ENCODE measurements at places on chromosomes 1 and 21.

GRCh38 chr1:232084584-232085223 lies 458.1 kb downstream of the DISC1 start:
- DNase-seq = no peak

DNA sequence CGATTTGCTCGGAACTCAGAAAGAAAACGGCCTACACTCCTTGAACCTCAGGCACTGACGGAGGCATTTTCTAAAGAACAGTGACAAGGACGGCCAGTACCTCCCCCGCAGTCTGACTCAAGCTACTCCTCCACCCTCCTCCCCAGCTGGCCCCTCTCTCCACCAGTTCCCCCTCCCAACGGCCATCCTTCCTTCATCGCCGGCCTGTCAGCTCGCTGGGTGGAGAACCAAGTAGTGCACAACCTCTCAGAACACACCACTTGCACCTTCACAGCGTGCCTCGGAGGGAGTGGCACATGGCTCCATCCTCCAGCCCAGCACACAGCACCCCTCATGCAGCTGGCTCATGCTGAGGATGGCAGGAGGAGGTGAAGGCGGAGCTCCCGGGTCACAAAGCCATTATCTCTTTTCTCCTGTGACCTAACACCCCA lies 58.8 kb downstream of the TOR1AIP2 start:
- no peak for DNase-seq

- DNase-seq = no peak
Measured at GRCh38 chr1:107889524-107889923, 75.5 kb downstream of the VAV3 start.

GRCh38 chr1:159177272-159177907 lies 6.0 kb downstream of the CADM3 start:
- peak; percentile 66 for DNase-seq

- no peak for DNase-seq
Measured at GRCh38 chr21:42381347-42381984, 14.4 kb downstream of the TMPRSS3 start.

- no peak for DNase-seq
Measured at GRCh38 chr1:7505094-7505770, 265.9 kb upstream of the VAMP3 start.

DNA sequence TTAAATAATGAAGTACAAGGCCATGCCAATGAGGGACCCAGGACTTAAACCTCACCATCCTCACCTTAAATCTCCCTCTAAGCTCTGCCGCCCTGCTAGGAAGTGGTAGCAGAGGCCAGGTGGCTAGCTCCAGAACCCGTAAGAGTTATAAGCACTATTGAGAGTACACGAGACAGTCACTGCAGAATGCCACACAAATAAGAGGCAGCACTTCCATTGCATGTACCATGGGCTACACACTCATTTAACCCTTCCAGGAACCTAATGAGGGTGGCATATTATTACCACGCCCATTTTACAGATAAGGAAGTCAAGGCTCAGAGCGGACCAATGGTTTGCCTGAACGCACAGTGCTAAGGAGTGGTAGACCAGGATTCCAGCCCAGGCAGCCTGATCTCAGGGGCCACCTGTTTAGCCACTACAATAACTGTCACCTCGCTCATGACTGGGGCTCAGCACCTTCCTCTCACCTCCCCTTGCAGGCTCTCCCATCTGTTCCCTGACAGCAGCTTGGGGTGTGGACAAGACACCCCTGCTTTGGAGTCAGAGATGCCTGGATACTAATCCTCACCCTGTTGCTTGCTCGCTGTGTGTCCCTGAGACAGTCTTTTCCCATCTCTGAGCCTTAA lies 54.8 kb upstream of the ID3 start:
- no peak for DNase-seq

- peak; percentile 48 for DNase-seq
Measured at GRCh38 chr21:41054018-41054578, 113.9 kb upstream of the BACE2 start.

GRCh38 chr1:182107209-182107608 lies 45.7 kb upstream of the ZNF648 start:
- DNase-seq = no peak

DNA sequence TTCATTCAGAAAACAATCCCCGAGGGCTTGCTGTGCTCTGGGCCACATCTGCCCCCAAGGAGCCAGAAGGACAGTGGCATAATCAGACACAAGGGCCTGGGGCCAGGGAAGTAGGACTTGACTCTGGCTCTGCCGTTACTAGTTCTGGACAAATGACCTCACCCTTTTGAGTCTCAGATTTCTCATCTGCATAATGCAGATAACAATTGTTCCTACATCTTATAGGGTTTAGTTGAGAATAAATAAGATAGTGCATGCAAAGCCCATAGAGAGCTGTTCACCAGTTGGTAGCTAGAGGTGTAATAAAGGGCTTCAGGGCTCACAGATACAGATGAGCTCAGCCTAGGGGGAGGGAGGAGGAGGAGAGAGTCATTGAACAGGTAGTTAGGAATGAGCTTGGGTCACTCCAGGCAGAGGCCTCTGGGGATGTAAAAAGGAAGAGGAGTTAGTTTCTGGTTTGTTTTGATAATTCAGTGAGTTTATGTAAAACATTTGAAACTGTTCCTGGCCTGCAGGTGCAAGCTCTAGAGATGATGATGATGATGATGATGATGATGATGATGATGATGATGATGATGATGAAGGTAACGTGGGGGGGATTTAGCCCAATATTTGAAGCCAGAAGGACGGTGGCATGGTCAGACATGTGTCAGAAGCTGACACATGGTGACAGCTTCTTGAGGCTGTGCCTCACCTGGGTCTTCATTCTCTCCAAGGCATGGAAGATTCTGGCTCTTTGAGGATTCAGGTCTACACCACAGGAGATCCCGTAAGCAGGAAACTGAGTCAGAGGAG lies 858 bp downstream of the LACTBL1 start:
- no peak for DNase-seq

- DNase-seq = no peak
Measured at GRCh38 chr1:39277879-39278278, 73.4 kb downstream of the MACF1 start.

- DNase-seq = no peak
Measured at GRCh38 chr1:66503841-66504470, 30.0 kb upstream of the SGIP1 start.

DNA sequence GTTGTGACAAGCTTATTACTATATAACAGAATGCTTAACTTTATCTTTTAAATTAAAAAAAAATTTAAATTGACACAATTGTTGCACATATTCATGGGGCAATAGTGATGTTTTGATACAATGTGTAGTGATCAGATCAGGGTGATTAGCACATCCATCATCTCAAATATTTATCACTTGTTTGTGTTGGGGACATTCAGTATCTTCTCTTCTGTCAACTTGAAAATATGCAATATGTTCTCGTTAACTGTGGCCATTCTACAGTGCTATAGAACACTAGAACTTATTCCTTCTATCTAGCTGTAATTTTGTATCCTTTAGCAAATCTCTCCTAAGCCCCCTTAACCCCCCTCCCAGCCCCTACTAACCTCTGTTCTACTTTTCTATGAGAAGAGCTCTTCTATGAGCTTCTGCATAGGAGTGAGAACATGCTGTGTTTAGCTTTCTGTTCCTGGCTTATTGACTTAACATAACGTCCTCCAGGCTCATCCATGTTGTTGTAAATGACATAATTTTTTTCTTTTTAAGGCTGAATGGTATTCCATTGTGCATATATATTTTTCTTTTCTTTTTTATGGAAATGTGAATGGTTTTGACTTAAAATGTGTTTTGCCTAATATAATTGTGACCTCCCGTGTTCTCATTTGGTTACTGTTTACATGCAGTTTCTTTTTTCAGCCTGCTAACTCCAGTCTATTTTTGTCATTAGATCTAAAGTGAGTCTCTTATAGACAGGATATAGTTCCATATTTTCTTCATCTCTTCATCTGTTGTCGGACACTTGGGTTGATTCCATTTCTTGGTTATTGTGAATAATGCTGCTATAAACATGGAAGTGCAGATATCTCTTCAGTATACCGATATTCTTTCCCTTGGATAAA lies 23.8 kb downstream of the CEP350 start:
- no peak for DNase-seq

- no peak for DNase-seq
Measured at GRCh38 chr1:194056169-194056568, 869.8 kb upstream of the B3GALT2 start.

GRCh38 chr1:159981351-159982055 lies 27.5 kb upstream of the SLAMF9 start:
- no peak for DNase-seq

- no peak for DNase-seq
Measured at GRCh38 chr1:84387480-84388163, 10.7 kb upstream of the DNASE2B start.

DNA sequence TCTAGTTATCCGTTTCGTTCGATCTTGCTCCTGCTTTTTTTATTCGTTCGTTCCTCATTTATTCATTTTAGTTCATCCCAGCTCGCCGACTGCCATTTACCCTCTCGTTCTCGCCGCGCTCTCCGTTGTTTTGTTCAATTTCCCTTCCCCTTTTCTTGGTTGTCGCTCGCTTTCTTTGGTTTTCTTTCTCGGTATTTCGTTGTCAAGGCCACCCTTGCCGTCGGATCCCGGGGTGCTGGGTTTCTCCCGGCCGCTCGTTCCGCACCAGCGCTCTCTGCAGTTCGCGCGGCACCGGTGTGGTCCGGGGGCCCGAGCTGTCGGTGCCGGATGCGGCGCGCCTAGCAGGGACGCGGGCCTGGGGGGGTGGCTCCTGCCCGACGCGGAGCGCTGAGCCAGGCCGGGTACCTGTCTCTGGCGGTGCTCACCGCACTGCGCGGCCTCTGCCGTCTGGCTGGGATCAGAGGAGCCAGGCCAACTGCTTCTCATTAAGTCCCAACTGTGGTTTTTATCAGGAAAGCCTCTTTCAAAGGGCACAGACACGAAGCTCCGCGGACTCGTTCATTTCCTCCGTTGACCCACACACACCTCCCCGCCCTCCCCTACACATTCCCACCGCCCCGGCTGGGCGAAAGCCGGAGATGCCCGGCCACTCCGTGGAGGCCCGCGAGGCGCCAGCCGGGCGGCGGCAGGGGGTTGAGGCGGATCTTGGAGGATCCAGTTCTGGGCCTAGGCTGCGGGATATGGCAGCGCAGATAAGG lies 1.6 kb downstream of the ALX3 start:
- no peak for DNase-seq

DNA sequence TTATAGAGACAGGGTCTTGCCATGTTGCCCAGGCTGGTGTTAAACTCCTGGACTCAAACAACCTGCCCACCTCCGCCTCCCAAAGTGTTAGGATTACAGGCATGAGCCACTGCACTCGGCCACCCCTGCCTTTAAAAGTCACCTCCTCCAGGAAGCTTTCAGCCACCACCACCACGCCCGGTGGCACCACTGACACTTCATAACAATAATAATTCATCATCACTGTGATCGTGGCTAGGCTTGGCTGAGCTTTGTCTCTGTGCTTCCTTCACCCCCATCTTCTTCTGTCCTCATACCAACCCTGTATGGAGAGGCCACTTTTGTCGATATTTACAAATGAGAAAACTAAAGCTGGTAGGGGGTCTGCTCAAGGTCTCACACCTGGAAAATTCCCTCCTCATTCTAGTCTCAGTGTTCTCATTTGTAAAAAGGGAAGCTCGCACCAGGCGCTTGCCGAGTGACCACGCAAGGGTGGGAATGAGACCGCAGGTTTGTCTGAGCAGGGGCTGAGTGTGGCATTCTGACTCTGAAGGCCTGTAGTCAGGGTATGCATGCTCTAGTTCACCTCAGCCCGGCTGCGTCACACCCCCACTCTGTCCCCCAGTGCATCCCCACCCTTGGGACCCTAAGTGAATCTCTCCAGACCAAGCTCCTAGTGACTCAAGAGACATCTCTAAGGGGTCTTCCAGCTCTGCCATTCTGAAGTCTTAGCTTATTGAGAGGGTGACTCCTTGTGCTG lies 12.9 kb upstream of the EPHA2 start:
- peak; percentile 19 for DNase-seq

DNA sequence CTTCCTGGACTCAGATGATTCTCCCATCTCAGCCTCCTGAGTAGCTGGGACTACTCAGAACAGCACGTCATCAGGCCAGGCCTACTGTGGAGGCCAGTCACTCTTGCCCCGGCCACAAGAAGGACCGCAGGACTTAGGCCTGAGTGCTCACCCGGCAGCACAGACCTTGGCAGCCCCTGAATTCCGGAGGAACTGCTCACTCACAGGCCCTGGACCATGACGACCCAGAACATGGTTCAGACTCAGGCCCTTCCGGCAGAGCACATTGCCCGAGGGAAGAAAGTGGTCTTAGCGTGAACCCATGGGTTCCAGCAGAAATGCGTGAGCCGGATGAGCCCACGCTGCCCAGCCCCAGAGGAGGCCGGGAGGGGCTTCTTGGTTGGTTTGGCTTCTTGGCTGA lies 177.3 kb upstream of the TMEM51 start:
- no peak for DNase-seq

- peak; percentile 31 for DNase-seq
Measured at GRCh38 chr1:20376880-20377494, 86.3 kb downstream of the VWA5B1 start.

GRCh38 chr21:31911138-31911907 lies 38.5 kb downstream of the HUNK start:
- DNase-seq = no peak

DNA sequence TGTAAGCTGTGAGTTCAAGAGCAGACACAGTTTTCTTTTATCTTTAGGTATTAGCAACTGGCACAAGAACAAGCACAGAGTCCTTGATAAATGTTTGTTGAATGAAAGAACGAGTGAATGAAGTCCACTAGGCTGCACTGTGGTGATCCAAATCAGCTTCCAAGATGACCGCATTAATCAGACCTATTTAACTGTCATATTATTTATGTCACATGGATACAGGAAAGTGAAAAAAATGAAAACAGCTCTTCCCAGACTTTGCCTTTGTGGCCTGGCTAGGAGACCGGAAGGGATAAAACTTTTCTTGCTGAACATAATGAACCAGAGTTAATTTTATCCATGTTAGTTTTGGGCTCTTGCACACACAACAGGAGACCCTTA lies 261.3 kb downstream of the TNR start:
- no peak for DNase-seq

DNA sequence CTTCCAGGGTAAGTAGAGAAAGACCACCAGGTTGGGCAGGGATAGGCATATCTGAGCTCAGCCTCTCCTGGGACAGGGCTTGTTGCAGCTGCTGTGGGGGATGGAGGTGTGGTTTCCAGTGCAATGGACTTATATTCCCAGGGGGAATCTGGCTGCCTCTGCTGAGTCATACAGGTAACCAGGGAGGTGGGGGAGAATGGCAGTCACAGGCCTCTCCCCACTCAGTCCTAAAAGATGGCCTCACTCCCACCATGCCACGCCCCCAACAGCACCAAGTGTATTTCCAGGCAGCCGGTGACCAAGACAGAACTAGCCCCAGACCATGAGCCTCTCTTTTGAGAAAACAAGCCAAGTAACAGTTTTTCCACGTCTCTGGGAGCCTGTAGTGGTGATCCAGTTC lies 1240.7 kb downstream of the BRINP3 start:
- DNase-seq = no peak

DNA sequence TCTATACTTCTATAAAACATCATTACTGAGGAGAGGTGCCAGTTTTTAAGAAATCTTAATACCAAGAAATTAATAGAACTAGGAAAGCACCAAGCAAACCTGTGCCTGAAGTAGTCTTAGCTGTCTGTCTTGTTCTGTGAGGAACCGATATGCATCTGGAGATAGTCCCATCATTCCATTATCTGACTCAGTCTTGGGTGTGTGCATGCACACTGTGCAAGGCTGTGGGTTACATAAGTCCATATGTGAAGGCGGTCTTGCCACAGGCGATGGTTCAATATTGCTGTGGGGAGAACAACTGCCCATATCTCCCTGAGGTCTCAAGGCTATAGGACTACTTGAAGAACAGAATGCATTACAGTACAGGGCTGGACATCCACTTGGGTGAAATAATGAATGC lies 33.8 kb downstream of the STIL start:
- DNase-seq = no peak
